ENCODE measurements at places on chromosomes 2 and 18. TPM values are rescaled to one million over a fixed set of nuclear protein-coding genes. Genes with fewer than 3 reads are reported as not detected.

Gene NETO1
- total RNA-seq: 0.74 TPM

Gene IL37
- total RNA-seq: not detected

Gene CYP27C1
- not detected for total RNA-seq

Gene SALL3
- not detected for total RNA-seq

Gene EMILIN1
- total RNA-seq: 191 TPM

Gene DNAJC5G
- total RNA-seq: not detected

Gene FAM237A
- total RNA-seq: not detected

Gene ITPRIPL1
- total RNA-seq: 3.7 TPM

Gene DAPL1
- total RNA-seq: not detected

Gene HOXD12
- total RNA-seq: not detected

Gene TEX44
- total RNA-seq: not detected

Gene REEP1
- total RNA-seq: 0.67 TPM

Gene UGT1A5
- total RNA-seq: not detected

Gene SCN1A
- total RNA-seq: not detected
